ENCODE measurements at places on chromosomes 2 and 18.

DNA sequence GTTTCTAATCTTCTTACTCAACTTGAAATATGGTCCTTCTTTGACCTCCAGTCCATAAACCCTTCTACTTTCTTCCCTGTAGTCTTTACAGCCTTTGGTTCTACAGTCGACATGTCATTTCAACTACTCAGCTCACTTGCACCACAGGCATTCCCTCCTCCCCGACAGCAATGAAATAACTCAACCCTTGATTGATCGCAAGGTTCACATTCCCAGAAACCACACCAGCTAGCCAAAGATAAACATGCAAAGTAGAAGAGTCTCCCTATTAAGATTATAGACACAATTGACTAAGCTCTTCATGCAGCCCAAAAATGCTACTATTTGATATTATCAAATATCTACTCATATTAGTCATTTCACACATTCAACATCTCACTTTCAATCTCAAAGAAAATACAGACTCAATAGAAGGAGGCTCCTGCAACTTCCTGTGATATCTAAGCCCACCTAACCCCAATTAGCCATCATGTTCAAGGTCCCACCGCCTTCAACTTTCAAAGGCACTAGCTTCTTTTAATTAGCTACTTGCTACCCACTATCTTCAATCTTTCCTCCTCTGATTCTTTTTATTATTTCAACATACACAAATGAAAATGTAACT is 50.8 kb downstream of the RTTN start:
- no peak for DNase-seq

- no peak for DNase-seq
These were observed 572 bp upstream of the ZNF516 start for GRCh38 chr18:76495435-76496193.

DNA sequence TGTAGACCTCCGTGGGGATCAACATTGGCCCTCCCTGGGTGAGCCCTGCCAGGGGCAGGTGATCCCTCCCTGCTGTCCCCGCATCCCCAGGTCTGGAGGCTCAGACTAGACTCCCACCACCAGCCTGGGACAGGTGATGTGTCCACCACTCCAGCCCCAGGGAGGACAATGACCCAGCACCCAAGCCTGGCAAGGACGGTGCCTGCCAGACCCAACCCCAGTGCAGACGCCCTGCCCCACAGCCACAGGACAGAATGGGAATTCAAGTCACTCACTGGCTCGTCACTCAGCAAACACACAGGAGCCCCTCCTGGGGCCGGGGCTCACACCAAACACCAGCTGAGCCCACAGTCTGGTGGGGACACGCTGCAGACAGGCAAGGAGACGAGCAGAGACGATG is 239.7 kb downstream of the ATAD2B start:
- DNase-seq, result no peak

DNA sequence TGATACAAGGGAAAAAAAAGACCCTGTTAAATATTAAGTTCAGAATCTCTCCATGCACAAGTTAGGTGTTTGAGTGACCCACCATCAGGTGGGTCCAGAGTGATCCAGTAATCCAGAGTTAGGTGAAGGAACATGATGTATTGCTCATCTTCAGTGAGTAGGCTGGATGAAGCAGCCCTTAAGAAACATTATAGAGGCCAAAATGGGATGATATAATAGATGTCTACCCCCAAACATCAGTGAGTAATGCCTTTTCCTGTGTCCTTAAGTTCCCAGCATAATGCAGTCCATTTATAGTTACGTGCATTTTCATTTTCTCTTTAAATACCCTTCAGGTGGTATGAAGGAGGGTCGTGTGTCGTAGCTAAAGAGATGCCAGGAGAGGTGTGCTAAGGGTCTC is 89.6 kb downstream of the MAP4K4 start:
- no peak for DNase-seq

DNA sequence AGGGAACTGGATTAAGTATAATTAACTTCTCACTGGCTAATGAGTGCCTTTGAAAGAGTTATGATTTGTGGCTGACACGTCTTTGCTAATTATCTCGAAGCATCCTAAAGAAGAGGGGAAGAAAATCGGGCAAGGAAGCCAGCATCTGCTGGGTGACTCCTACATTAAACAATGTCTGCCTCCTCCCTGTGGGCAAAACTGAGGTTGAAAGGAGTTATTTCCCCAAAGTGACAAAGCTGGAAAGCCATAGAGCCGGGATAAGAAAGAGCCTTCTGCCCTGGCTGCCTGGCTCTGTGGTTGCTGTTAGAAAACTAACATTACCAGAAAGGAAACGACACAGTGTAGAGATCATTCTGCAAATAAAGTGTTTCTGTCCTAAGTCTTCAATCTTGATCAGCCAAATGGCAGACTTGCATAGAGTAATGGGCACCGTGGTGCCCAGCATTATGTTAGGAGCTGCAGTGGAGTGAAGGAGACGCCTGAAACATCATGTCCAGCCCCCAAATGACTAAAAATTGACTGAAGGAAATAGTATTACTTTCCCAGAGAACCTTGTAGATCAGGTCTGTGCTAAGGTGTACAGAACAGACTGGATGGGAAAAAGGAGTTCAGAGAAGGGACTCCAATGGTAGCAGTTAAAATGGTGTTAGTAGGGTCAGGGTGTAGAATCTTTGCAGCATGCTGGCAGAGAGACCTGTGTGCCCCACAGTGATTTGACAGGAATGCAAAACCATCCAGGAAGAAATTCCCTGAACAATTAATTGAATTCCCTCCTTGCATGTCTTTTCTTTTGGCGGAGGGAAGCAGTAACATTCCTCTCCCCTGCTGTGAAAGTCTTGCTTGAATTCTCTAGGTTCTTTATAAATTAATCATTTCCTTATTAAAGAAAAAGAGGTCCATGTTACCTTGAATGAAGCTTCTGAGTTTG is 44.4 kb downstream of the ALPK2 start:
- DNase-seq, result no peak

- no peak for DNase-seq
These were observed 166.9 kb downstream of the MSH2 start for GRCh38 chr2:47569658-47570475.

DNA sequence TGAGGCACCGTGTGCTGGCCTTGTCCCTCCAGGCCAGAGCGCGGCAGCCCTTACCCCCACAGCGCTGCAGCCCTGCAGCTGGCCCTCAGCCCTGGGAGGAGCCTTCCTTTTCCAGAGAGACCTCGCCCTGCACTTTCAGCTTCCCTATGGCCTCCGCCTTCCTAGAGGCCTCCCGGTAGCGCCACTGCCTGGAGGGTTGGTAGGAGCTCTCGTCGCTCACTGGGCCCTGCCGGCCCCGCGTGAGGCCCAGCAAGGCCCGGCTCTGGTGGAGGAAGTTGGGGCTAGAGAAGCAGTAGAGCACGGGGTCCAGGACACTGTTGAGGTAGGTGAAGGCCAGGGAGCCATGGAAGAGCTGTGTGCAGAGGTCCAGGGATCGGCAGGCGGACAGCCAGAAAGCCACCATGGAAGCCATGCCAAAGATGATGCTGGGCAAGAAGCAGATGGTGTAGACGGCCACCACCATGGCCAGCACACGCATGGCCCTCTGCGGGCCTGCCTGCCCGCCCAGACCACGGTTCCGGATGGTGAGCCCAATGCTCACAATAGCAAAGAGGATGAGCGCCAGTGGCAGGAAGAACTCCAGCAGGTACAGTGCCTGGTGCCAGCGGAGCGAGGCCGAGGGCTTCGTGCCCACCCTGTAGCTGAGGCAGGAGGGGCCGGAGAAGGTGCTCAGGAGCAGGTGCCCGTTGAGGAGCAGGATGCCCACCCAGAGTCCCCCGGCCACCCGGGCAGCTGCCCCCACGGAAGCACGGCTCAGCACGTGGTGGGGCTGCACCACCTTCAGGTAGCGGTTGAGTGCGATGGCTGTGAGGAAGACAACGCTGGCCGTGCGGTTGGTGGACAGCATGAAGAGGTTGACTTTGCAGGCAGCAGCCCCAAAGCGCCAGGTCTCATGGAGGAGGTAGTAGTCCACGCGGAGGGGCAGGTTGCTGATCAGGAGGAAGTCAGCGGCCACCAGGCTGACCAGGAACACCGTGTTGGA is 821 bp downstream of the OXER1 start:
- no peak for DNase-seq

- DNase-seq, result no peak
These were observed 37.8 kb upstream of the FAM110C start for GRCh38 chr2:84121-84520.

GRCh38 chr2:26541401-26542193 is 63.7 kb upstream of the OTOF start:
- DNase-seq, result no peak

DNA sequence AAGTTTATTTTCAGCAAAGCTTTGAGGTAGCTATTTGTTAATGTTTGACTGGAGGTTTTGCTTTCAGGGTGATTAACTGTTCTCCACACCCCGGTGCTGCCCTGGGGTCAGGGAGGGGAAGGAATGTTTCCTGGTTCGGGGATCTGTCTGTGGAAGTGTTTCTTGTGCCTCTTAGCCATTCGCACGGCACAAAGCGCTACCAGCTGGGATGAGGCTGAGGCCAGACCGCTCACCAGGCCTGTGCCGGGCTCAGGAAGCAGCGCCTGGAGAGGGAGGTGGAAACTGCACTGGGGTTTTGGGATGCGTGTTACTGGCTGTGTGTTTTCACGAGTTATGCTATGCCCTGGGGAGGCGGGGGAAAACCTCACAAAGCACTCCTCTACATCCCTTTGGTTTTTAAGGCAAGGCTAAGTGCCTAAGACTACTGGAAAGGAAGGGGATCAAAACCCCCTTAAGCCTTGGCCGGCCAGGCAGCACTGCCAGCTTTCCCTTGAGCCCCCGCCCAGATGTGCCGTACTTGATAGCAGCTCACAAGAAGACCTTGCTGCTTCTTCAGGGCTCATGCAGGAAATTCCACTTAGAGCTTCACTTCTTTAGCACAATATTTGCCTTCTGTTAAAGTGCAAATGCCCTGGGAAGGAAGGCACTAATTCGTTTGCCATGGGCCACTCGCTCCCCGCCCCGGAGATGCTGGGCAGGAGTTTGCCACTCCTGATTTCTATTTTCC is 65.7 kb upstream of the CNGA3 start:
- DNase-seq, result no peak
